ENCODE measurements at places on chromosomes 4 and X. TPM values are rescaled to one million over a fixed set of nuclear protein-coding genes. Genes with fewer than 3 reads are reported as not detected.

Gene ADGRG2
- 3.8 TPM for total RNA-seq

Gene TSPYL2
- total RNA-seq: 97.9 TPM

Gene LIMCH1
- 44.5 TPM for total RNA-seq

Gene LRIT3
- total RNA-seq: not detected

Gene CPE
- total RNA-seq: 272 TPM

- no peak for ATAC-seq
- H3K27me3 ChIP-seq: no peaks in the 10 kb centered on the region
- H3K27ac ChIP-seq: no peak overlapping the region
- no peaks in the 10 kb centered on the region for H3K4me1 ChIP-seq
- no peak overlapping the region for H3K4me3 ChIP-seq
- H3K36me3 ChIP-seq: peaks cover 33% of the 10 kb centered on the region
These were observed 82.8 kb downstream of the PHOX2B start for GRCh38 chr4:41665636-41666207.

DNA sequence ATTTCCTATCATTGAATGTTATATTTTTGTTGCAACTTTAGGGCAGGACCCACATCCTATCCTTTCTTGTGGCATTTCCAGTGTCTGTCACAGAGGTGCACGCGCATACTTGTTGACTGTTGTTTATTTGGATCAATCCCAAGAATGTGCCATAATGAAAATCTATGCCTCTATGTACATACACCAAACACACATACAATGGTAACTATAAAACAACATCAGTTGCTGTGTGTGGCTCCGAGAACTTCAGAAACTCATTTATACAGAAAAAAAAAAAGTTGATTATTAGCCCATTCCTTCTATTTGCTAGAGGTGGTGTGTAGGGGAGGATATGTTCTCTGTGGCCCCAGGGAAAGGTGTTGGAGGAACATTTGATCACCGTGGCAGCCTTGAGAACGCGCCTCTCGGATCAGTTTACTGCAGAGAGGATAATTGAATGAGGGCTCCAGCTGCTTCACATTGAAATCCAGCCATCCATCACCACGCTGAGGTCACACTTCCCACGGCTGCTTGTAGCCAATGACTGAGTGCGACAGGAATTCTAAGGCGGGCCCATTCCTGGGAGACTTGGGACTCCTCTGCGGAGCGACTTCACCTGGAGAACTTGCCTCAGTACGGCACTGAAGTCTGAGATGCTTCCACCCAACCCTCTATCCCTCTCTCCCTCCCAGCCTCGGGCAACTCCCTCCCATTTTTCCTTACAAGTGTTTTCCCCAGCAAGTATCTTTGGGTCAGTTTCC, 19.5 kb downstream of the SMPX start:
- H3K4me3 ChIP-seq: no peak overlapping the region
- H3K4me1 ChIP-seq: no peaks in the 10 kb centered on the region
- H3K27ac ChIP-seq: no peak overlapping the region
- H3K27me3 ChIP-seq: no peaks in the 10 kb centered on the region
- no peaks in the 10 kb centered on the region for H3K36me3 ChIP-seq

DNA sequence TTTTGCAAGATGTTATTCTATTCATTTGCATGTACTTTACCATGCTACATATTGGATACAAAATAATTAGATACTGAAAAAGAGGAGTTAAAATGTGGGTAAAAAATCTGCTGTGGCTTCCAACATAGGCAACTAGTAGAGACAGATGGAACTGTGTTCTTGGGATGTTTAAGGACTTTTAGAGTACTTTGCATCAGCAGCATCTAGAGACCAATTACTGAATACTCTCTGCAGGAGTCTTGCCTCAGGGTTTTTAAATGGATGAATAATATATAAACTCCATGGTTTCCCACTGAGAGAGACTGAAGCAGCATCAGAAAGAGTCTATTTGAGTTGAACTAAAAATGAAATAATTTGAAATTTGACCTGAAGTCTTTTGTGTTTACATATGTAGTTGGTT, 676.7 kb downstream of the GALNTL6 start:
- no peaks in the 10 kb centered on the region for H3K4me1 ChIP-seq
- H3K27me3 ChIP-seq: no peaks in the 10 kb centered on the region
- no peak overlapping the region for H3K27ac ChIP-seq
- ATAC-seq: no peak

DNA sequence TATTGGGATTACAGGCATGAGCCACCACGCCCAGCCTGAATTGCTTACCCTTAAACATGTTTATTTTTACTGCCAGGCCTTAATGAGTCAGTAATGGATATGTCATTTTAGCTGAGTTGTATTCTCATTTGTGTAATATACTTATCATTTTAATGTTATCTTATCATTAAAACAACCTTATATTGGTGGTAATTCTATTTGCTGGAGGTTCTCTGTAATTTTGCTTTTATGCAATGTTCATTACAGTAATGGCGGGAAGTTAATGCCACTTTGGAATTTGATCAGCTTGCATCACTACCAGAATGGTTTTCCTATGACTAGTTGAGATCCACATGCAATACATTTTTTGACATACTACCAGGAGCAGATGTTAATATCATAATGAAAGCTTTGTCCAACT, 6.3 kb upstream of the PGAM4 start:
- no peaks in the 10 kb centered on the region for H3K36me3 ChIP-seq
- H3K4me1 ChIP-seq: no peaks in the 10 kb centered on the region
- no peaks in the 10 kb centered on the region for H3K27me3 ChIP-seq
- no peak for ATAC-seq
- H3K27ac ChIP-seq: no peak overlapping the region

DNA sequence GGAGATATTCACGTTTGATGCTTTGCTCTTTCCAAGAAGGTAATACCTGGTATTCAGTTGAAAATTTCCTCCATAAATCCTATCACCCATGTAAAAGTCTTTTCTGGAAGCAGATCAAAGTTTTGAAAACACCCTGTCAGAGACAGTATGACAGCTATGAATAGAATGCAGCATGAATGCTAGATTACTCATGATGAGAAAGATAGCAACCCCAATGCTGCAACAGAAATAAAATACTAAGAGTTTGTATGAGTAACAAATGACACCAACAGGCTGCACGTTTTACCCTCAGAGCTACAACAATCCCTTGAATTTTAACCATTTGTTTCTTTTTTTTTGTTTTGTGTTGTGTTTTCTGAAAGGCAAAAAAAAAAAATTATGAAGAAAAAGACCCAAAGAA, 108.6 kb downstream of the ARHGAP6 start:
- no peak overlapping the region for H3K27ac ChIP-seq
- no peaks in the 10 kb centered on the region for H3K4me1 ChIP-seq
- H3K4me3 ChIP-seq: no peak overlapping the region
- no peaks in the 10 kb centered on the region for H3K36me3 ChIP-seq
- ATAC-seq: no peak

GRCh38 chrX:617401-617800, 13.2 kb upstream of the SHOX start:
- H3K36me3 ChIP-seq: no peaks in the 10 kb centered on the region
- ATAC-seq: no peak
- H3K27me3 ChIP-seq: peaks cover 97% of the 10 kb centered on the region
- H3K4me3 ChIP-seq: no peak overlapping the region

GRCh38 chrX:1384658-1385252, 7.2 kb downstream of the SLC25A6 start:
- H3K4me3 ChIP-seq: no peak overlapping the region
- H3K36me3 ChIP-seq: peaks cover 81% of the 10 kb centered on the region
- H3K27ac ChIP-seq: no peak overlapping the region
- no peaks in the 10 kb centered on the region for H3K27me3 ChIP-seq
- peaks cover 11% of the 10 kb centered on the region for H3K4me1 ChIP-seq

DNA sequence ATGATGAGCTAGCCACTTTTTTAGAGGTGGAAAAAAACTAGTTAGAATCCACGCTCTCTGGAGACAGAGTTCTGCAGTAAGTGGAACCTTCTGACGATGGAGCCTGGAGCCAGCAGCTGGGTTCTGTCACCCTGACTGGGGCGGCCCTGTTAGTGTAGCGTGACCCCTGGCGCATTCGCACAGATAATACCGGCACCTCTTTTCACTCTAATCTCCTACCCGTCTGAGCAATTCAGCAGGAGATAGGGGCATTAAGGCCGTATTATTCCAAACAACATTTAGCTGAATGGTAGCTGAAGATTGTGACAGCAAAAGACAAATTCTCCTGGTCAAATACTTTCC, 292.6 kb downstream of the FBXO8 start:
- H3K4me3 ChIP-seq: no peak overlapping the region
- no peaks in the 10 kb centered on the region for H3K27me3 ChIP-seq
- H3K36me3 ChIP-seq: no peaks in the 10 kb centered on the region
- peak; percentile 55 for ATAC-seq

DNA sequence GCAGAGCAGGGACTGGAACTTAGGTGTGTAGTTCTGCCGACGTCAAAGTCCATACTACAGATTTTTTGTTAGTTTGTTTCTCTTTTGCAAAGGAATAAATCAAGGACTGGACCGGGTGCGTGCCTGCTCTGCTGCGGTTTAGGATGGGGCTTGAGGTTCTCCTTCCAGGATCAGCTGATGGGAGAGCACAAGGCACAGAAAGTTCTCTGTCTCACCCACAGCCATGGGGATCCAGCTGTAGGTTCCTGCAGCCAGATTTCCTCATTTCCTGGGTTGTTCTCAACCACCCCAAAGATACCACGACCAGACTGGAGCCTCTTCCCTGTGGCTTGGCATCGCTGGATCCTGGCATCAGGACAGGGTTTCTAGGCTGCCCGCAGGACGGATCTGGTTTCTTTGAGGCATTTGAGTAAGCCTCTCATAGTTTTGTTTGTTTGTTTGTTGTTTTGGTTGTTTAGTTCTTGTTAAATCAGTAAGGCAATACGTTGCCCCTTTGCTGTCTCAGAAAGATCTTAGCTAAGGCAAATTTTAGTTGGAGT, 789 bp upstream of the SRPX start:
- no peak overlapping the region for H3K4me3 ChIP-seq
- H3K27me3 ChIP-seq: no peaks in the 10 kb centered on the region
- no peak overlapping the region for H3K27ac ChIP-seq

Measured in gastroesophageal sphincter (tissue), 4 donors.